AG09309 (cell line): ENCODE measurements at places on chromosomes 4 and X.

DNA sequence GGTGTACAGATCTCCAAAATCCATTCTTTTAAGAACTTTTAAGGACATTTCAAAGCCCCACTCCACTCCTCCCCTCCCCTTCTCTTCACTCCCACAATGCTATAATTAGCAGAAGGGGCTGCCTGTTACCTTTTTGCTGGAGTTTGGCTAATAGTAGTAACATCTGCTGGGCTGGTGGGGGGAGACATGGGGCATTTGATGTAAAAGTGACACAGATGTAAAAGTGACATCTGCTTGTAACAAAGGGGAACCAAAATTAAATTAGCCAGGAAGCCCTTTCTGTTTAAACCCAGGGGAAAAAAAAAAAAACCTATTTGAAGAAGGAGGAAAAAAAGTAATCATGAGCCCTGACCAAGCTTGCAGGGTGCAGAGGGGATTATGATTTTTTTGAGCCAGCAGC is 5.4 kb upstream of the PHOX2B start:
- DNase-seq: no peak

- no peak for DNase-seq
These were observed 62.0 kb upstream of the NAF1 start for GRCh38 chr4:163228648-163229047.

GRCh38 chr4:21569638-21570037 is 378.9 kb downstream of the KCNIP4 start:
- no peak for DNase-seq

DNA sequence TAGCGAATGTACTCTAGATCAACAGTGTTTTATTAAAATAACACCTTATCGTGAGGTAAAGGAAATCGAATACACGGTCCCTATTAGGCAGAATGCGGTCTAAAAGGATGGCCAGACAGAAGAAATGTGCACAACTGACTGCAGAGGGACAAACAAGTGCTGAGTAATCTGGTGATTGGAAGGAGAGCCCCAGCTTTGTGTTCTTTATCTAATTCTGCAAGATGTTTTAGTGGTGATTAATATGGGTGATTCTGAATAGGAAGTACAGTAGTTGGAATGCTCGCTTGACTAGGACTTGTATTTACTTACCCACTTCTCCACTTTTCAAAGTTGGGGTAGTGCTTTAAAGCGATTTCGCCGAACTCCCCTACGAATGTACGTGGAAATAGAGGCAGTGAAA is 1.2 kb downstream of the WDR44 start:
- peak; percentile 23 for DNase-seq

- no peak for DNase-seq
These were observed 100.2 kb downstream of the EGF start for GRCh38 chr4:110012917-110013316.

DNA sequence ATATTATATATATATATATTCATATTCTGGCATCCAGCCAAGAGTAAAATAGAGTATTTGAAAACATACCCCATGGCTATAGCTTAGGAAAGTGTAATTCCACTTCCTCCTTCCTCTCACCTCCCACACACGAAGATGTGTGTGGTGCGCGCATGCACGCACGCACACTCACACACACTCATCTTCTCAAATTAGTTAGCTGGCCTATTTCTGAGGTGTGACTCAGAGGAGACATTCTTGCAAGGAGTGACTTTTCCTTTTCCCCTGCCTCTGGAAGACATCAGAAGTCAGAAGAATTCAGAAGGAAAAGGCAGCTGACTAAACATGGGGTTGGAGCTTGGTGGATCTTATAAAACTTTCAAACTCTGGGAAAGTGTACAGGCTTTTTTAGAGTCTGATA is 8.8 kb downstream of the ENPEP start:
- peak; percentile 76 for DNase-seq

DNA sequence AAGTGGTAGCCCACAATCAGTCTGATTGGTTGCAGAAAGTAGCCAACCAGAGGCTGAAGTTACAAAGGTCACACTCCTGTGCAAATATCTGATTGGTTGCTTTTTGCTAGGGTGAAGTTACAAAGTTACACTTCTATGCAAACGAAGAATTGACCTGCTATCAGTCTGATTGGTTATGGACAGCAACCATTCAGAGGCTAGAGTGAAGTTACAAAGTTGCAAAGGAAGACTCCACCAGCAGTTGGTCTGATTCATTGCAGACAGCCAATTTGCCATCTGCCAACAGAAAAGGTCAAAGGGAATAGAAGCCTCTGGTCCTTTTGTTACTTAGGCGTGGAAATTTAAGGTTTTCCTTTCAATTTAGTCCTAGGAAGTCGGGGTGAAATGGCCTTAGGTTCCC is 377.7 kb downstream of the PRDM5 start:
- no peak for DNase-seq

- DNase-seq: no peak
These were observed 467.0 kb downstream of the PCDH18 start for GRCh38 chr4:137065311-137065710.

DNA sequence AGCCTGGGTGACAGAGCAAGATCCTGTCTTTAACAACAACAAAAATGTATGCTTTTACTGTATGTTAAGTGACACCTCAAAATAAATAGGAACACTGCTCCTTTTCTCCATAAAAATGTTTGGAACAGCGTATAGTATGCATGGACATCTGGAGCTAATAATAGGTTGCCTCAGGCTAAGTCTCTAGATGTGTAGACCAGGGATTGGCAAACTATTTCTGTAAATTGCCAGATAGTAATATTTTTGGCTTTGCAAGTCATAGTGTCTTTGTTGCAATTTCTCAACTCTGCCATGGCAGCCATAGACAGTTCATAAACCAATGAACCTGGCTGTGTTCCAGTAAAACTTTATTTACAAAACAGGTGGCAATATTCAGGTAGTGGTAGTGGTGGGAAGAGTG is 76.6 kb upstream of the CBLL2 start:
- peak; percentile 45 for DNase-seq

DNA sequence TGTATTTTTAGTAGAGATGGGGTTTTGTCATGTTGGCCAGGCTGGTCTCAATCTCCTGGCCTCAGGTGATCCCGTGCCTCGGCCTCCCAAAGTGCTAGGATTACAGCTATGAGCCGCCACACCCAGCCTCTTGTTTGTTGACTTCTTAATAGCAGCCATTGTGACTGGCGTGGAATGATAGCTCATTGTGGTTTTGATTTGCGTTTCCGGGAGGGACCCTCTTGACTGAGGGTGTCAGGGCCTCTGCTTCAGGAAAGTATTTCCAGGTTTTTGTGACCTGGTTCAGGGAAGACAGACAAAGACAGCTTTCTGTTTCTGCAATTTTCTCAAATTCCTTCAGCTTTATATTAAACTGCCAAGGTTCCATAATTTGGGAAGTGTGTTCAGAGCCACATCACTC is 15.1 kb downstream of the CSF2RA start:
- DNase-seq: no peak

GRCh38 chr4:70793626-70794025 is 46.1 kb downstream of the GRSF1 start:
- no peak for DNase-seq

DNA sequence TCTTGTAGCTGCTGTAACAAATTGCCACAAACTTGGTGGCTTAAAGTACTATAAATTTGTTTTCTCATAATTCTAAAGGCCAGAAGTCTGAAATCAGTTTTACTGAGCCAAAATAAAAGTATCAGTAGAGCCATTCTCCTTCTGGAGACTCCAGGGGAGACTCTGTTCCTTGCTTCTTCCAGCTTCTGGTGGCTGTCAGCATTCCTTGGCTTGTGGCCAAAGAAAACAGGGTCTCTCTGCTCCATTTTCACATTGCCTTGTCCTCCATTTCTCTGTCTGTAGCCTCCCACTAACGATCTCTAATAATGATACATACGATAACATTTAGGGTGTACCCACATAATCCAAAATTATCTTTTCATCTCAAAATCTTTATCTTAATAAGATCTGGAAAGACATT is 200.4 kb downstream of the MAB21L2 start:
- DNase-seq: no peak

DNA sequence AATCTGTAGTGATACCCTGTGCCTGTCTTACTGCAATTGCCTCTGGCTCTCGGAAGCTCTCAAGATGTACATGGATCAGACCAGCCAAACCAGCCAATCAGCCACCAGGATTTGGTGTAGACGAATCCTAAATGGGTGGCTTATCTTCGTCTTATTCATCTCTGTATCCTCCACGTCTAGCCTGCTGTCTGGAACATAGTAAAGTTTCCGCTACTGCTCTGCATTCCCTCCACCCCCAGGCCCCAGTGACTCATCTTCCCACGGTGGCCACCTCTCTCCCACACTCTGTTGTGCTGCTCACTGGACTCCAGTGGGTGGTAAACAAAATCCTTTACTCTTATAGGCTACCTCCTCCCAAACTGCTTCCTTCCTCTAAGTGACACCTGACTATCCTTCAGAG is 37.8 kb downstream of the SEPTIN6 start:
- peak; percentile 35 for DNase-seq

DNA sequence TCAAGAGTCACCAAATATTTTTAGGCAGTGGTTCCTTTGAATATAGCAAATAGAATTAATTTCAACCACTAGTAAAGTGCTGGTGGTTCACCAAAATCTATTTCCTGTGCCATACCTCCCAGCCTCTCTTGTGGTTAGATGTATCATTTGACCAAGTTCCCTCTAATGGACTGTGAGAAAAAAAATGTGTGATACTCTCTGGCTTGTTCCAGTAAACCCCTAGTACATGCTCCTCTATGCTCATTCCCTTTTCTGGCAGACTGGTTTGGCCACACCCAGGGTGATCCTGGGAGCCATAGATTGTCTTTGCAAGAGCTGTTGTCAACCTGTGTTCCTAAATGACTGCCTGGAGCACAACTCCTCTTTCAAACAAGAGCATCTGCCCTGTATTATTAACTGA is 109.5 kb downstream of the FRAS1 start:
- DNase-seq: no peak

DNA sequence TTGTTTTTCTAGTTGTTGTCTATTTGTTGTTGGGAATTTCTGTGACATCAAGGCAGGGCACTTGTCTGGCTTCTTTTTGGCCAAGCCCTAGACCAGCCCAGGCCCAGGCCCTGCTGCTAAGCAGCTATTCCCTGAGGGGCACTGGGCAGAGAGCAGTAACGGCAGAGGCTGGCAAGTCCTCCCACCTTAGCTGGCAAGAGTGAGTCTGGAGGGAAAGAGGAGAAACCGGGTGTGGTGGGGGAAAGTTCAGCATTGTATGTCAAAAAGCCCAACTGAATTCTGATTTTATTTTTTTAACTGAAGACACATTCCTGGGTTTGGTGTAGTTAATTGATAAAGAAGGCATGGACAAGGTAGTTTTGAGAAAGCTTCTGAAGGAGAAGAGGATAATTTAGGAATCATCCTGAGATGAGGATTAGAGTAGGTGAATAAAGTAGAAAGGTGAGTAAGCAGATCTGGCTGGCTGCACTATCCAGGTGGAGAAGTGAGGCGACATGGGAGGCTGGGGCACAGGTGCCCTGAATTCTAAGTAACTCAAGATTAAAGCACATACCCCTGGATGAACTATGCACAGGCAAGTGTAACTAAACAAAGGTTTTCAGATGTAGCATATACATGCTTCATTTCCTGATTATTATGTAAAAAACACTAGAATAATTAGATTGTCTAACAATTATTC is 57.4 kb downstream of the TAPT1 start:
- DNase-seq: no peak

DNA sequence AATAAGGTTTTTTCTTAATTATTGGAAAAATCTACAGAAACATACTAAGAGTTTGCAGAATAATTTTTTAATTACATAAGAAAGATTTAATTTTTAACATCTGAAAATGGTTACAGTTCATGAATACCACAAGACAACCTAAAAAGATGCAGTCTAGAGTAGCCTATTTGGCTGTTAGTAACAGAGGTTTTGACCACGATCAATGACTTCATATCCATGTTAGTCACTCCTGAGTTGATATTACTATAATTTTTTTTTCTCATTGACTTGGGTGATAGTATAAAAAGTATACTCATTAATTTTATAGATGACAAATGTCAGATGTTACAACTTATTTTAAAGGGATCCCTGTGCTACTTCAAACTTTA is 272.5 kb downstream of the DCTD start:
- DNase-seq: no peak

DNA sequence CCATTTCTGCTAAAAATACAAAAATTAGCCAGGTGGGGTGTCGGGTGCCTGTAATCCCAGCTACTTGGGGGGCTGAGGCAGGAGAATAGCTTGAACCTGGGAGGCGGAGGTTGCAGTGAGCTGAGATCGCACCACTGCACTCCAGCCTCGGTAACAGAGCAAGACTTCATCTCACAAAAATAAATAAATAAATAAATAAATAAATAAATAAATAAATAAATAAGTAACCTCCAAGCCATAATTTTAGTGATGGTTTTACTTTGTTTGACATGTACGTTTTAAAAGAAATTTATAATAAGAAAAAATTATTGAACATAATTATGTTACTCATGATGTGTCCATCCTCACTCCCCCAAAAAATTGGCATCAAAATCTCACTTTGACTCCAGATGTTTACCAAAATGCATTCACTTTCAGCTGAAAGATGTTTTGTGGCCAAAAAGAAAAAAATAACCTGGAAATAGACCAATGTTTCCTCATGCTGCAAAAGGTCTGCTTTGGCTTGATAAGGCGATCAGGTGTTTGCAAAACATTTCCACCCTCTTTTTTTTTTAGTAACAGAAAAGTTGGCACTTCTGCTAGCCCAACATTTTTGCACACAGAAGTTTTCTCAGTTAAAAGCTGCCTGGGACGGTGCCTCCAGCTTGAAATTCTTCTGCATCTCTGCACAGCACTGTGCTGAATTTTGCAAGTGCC is 42.2 kb upstream of the DHRSX start:
- DNase-seq: no peak

- DNase-seq: no peak
These were observed 34.8 kb upstream of the SPANXD start for GRCh38 chrX:141733371-141733770.

GRCh38 chrX:6885909-6886308 is 261.6 kb upstream of the STS start:
- no peak for DNase-seq

DNA sequence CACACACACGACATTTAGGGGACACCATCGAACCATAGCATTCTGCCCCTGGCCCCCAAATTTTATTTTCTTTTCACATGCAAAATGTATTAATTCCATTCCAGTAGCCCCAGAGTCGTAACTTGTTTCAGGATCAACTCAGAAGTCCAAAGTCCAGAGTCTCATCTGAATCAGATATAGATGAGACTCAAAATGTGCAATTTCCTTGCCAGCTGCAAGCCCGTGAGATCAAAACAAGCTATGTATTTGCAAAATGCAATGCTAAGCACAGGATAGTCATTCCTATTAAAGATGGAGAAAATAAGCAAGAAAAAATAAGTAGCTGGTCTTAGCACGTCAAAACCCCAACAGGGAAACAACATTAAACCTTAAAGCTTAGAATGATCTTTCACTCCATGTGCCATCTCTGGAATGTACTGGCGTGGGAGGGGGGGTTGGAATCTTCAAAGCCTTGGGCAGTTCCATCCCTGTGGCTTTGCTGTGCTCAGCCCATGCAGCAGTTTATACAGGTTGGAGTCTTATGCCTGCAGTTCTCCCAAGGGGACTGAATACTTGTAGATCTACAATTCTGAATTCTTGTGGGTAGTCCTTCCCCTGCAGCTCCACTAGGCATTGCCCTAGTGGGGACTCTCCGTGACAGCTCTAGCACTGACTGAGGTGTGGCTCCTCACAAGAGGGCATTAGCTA is 47.7 kb upstream of the SYTL5 start:
- DNase-seq: no peak

- DNase-seq: no peak
These were observed 85.5 kb upstream of the TET2 start for GRCh38 chr4:105061136-105061696.

- no peak for DNase-seq
These were observed 11.8 kb upstream of the PGK1 start for GRCh38 chrX:78092296-78092695.
